Myometrial cell (primary cell): ENCODE measurements at places on chromosomes 4 and X. TPM values are rescaled to one million over a fixed set of nuclear protein-coding genes. Genes with fewer than 3 reads are reported as not detected.

MAGED1 gene
- total RNA-seq, result 373 and 375 TPM in 2 replicates

ADAMTS3 gene
- 2.1 and 2.3 TPM in 2 replicates for total RNA-seq

STARD8 gene
- 2.8 and 5.5 TPM in 2 replicates for total RNA-seq

TRIML2 gene
- total RNA-seq, result not detected in 2 replicates
